ENCODE measurements at places on chromosomes 5 and 9. TPM values are rescaled to one million over a fixed set of nuclear protein-coding genes. Genes with fewer than 3 reads are reported as not detected.

IL13 gene
- not detected for total RNA-seq

GRCh38 chr5:126594748-126595485, at the start of gene ALDH7A1:
ALDH7A1 (minus strand) TSS chr5:126595219; CDS start chr5:126595198, 21 bp downstream.
- DNase-seq: peak; percentile 98

TRIP13 gene
- 32.6 TPM for total RNA-seq

- no peak for DNase-seq
These were observed 23.5 kb downstream of the ITGA1 start for GRCh38 chr5:52811067-52811749.

TAF1L gene
- not detected for total RNA-seq

DNA sequence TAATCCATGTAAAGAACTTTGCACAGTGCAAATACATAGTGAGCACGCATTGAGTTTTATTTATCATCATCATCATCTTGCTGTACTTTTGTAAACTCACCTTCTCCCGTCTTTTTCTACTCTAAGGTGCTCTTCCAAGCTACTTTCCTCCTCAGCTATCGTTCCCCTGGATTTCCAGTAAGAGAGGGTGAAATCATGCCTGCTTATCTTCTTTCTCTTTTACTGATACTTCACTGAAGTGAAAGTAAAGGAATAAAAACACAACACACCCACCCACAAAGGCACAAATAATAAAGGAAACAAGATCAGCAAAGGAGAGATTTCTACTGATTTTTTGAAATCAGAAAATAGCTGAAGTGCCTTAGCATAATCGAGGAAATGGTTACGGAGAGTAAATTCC, 509.9 kb downstream of the RAB3C start:
- DNase-seq: no peak

DNA sequence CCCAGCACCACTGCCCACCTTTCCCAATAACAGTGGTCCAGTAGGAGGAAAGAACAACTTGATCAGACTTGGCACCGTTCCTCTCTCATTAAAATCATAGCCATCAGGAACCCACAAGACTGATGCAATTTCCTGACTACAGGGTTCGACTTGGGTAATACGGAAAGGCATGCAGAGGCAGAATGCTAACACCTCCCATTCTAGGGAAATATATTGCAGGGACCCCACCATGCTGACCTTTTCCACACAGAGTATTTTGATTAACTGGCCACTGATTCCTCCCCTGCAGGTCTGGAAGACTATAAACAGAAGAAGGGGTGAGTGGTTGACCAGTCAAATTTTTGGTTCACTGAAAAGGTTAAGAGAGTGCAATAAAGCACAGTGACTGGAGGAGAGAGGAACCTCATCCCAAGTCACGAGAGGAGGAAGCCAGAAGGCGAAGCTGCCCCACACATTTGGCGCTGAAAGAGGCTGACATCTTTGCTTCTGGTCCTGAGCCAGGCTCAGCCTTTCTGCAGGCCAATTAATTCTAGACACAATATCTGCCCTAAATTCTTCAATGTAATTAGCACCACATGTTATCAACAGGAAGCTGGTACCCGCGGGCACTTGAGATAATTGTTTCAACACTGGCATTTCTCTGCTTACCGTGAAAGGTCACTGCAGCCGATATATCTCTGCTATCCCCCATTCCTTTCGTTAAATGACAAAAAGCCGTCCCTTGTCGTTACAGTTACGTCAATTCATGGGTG, 64.7 kb upstream of the SPOCK1 start:
- no peak for DNase-seq

GRCh38 chr5:16744164-16744880, 127.5 kb upstream of the RETREG1 start:
- DNase-seq: no peak

ZFP37 gene
- total RNA-seq: 14.1 TPM

PLAC8L1 gene
- total RNA-seq: not detected

GRCh38 chr5:1637639-1638481, 114.1 kb upstream of the LPCAT1 start:
- no peak for DNase-seq

ITK gene
- total RNA-seq: not detected

Measured in neural progenitor cell (in vitro differentiated cells).